Stimulated activated CD4-positive, alpha-beta T cell treated with anti-CD3 and anti-CD28 coated beads, Interleukin-2, amount 100 ng/mL, for 4 hours (primary cell): ENCODE measurements at places on chromosomes 5 and 9.
A peak's percentile ranks its signal among the peaks of the same experiment; 100 is the strongest.

DNA sequence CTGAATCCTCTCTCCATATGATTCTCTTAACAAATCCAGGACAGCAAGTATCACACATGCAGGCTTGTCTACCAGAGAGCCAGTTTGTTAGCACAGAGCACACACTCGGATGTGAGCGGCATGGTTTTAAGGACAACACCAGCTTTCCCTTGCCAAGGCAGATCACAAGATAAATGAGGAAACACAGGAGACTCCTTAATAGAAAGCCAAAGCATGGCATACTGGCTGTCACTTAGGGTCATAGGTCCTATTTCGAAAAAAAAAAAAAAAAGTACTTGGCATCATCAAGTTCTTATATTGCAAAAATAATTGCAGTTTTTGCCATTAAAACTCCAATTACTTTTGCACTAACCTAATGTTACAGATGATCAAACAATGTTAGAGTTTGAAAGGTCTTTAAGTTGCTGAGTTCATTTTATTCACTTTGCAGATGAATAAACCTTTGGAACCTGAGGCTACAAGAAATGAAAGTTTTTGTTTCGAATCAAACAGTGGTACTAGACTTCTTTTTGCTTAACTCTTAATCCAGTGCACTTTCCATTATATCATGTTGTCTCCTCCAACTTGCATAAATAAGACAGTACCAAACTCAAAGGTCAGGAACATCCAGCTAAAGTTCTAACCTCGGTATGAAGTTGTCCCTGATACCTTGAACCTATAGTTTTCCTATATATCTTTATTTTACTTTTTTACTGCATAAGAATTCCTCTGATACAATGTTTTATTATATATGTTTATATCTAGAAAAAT lies 138.5 kb downstream of the MPDZ start:
- DNase-seq, result no peak

DNA sequence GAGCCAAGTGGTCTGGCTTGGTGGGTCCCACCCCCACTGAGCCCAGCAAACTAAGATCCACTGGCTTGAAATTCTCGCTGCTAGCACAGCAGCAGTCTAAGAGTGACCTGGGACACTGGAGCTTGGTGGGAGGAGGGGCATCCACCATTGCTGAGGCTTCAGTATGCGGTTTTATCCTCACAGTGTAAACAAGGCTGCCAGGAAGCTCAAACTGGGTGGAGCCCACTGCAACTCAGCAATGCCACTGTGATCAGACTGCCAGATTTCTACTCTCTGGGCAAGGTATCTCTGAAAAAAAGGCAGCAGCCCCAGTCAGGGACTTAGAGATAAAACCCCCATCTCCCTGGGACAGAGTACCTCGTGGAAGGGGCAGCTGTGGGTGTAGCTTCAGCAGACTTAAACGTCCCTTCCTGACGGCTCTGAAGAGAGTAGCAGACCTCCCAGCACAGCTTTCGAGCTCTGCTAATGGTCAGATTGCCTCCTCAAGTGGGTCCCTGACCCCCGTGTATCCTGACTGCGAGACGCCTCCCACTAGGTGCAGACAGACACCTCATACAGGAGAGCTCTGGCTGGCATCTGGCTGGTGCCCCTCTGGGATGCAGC lies 18.2 kb upstream of the STK32A start:
- no peak for DNase-seq

GRCh38 chr5:81425569-81425968 lies 31.6 kb upstream of the ACOT12 start:
- DNase-seq, result no peak

DNA sequence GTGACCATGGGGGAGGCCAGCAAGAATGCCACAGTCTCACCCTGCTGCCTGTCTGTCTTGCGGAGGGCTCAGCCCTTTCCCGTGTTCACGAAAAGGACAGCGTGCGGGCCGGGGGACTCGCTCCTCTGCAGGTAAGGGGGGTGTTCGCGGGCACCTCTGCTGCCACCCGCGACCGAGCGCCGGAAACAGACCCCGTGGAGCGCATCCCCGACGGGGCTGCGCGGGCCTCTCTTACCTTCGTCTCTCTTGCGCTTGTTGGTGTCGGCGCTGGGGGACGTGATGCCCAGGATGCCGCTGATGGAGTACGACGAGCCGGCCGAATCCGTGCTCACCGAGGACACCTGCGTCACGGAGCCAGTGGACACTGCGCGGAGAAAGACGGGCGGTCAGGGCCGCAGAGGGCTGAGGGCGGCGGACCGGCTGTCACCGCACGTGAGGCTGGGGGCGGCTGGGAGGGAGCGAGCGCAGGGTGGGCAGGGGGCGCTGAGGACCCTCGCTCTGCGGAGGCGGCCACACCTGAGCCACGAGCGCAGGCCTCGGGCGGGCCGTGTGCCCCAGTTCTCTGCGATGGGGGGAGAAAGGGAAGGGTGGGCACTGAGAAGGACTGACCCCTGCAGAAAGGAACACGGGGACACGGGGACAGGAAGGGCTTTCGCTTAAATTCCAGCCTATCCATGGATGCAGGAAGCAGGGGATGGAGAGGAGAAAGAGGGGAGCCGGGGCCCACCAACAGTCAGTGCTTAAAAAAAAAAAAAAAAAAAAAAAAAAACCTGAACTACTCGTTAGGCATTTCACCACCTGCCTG lies 31.5 kb downstream of the PAX5 start:
- no peak for DNase-seq

DNA sequence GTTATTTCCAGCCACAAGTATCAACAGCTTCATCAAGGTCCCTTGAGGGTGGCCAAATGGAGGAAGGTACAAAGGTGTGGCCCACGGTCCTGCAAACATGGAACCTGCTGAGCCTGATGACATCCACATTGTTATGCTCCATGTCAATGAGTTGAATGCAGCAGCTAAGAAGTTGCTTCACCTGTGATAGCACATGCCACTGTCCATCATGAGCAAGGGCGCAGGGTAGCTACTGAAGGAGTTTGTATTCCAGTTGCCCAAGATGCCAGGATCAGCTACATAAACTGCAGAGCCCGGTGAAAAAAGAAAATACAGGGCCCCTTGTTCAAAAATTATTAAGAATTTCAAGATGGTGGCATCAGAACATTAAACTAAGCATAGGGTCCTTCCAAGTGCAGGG lies 24.2 kb downstream of the LSM11 start:
- DNase-seq, result no peak

DNA sequence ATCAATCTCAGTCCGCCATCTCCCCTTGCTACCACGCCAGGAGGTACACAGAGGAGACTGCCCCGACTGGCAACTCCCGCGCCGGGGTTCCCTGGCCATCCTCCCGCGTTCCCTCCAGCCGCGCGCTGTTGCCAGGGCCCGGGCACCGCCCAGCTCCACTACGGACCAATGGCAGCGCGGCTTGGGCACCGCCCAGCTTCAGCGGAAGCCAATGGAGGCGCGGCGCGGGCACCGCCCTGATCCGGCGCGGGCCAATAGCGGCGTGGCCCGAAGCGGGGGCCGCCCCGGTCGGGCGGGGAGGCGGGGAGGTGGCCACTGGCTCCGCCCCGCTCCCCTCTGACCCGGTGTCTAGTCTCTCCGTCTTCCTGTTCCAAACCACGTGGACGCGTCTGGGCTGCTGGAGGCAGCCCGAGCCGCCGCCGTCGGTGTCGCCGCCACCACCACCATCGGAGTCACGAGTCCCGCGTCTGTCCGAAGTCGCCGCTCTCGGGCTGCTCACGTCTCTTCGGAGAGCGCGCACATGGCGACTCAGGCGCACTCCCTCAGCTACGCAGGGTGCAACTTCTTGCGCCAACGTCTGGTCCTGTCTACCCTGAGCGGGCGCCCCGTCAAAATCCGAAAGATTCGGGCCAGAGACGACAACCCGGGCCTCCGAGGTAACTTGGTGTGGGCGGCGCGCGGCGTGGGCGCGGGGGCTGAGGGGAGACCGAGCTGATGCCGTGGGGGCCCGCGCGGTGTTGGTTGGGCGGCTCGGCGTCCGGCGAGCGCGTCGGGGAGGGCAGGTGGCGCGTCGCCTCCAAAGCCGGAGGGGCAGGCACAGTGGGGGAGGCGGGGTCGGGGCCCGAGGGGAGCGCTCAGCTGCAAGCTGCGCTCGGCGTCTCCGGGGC lies at the start of gene RCL1:
Gene RCL1, plus strand, starts transcription at position 373 of the 887 bp plus-strand sequence. Its CDS starts 148 bp downstream, at position 521.
- peak; percentile 94 for DNase-seq

- no peak for DNase-seq
These were observed 76.0 kb downstream of the ERBIN start for GRCh38 chr5:66002415-66002814.

DNA sequence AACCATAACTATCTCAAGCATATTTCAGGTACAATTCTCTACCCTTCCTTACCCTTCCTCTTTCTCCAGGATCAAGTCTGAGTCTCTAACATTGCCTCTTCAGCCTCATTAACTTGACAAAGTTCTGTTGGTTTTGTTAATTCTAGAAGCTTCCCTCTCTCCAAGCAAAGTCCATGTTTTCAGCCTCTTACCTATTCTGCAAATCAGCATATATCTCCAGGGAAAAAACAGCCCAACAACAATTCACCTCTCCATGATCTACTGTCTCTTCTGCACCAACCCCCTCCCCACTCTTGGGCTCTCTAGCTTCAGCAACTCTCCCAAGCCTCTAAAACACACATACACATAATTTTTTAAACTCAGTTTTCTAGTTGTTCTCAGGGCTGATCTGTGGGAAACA lies 72.2 kb downstream of the LIX1 start:
- no peak for DNase-seq

GRCh38 chr9:114925672-114926071 lies 4.7 kb downstream of the TNFSF8 start:
- DNase-seq, result no peak

DNA sequence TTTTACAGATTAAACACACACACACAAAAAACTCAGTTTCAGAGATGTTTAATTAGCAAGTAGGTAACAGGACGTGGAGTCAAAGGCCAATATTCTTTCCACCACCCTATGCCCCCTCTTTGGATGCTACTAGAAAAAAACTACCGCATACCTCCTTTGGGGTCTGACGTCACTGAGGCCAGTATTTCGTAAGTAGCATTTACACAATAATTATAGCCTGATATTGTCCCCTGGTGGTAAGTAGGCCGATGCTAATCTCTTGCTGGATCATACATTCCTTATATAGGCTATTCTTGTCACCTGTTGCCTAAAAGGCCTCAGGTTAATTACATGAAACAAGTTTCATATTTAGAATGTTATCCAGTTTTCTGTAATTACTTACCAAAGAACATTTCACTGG lies 21.0 kb upstream of the SMARCA2 start:
- DNase-seq, result no peak

DNA sequence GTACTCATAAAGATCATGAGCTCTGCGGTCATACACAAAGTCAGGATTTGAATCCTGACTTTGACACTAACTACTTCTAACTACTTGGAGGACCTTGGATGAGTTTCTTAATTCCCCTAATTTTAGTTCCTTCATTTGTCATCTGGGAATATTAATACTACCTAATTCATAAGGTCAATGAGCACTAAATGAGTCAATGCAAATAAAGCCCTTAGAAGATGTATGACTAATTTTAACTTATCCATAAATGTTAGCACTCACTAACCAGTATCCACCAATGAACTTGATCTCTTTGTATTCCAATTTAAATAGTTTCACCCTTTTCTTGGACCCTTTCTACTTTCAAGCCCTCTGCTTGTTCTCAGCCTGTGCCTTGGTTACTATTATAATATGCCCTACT lies 1106.4 kb downstream of the CDH18 start:
- DNase-seq, result no peak

- no peak for DNase-seq
These were observed 301.6 kb downstream of the NR2F1-AS1 start for GRCh38 chr5:93279296-93279963.

GRCh38 chr9:113913426-113914195 lies 37.5 kb downstream of the ZNF618 start:
- no peak for DNase-seq

DNA sequence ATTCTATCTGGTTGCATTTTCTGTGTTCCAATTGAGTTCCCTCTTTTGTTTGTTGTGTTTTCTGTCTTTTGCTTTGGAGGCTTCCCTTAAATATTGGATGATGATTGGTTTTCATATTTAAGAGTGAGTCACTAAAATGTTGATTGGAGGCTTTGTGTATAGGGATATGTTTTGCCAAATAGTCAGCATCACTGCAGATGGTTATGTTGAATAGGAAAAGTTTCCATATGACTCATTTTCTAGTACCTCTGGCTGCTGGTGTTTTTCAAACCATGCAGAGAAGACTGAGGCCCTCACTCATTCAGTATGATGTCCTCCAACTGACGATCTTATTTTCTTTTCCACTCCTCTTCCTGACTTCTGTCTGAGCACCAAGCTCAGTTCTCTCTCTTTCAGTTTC lies 1290.0 kb downstream of the EFNA5 start:
- no peak for DNase-seq

GRCh38 chr9:99039505-99040182 lies 65.3 kb upstream of the TGFBR1 start:
- DNase-seq, result no peak

GRCh38 chr9:134778156-134778555 lies 102.5 kb upstream of the FCN2 start:
- no peak for DNase-seq

- DNase-seq, result no peak
These were observed 957.3 kb downstream of the CDH12 start for GRCh38 chr5:21895766-21896350.

- DNase-seq, result no peak
These were observed 152.5 kb downstream of the PPP2R2B start for GRCh38 chr5:146726020-146726419.

DNA sequence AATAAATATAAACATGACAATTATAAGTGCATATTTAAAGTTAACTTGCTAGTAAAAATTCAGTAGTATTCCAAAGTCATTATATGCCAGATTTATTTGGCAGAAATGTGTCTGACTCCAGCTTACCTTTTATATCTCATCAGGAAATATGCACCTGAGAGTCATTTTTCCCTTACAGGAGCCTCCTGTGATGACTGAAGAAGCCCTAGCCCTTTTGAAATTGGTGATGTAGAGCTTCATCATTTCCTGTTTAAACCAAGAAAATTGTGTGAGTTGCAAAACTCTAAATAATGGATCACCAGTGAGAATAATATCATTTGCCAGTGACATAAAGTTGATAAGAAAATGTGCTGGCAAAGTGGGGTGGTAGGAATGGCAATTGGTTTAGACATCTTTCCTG lies 42.1 kb upstream of the CTNND2 start:
- DNase-seq, result no peak

- DNase-seq, result no peak
These were observed 919.0 kb downstream of the TAF11L14 start for GRCh38 chr5:18553269-18553668.

- no peak for DNase-seq
These were observed 21.7 kb downstream of the TMEM171 start for GRCh38 chr5:73142035-73142434.

- no peak for DNase-seq
These were observed 587.0 kb upstream of the ADAMTS16 start for GRCh38 chr5:4553130-4553529.

- no peak for DNase-seq
These were observed 597.7 kb downstream of the CCDC171 start for GRCh38 chr9:16150501-16150900.
